Mucosa of descending colon (tissue), 3 donors: ENCODE measurements at places on chromosomes 13 and 19. TPM values are rescaled to one million over a fixed set of nuclear protein-coding genes. Genes with fewer than 3 reads are reported as not detected.

Gene KLK15
- total RNA-seq = 0.92 TPM

Gene MADCAM1
- 4.1 TPM for total RNA-seq

Gene ASF1B
- 21.7 TPM for total RNA-seq

Gene MPV17L2
- total RNA-seq = 6.7 TPM

GRCh38 chr19:47341734-47342133, 7.4 kb upstream of the DHX34 start:
- no peak for DNase-seq

- DNase-seq = no peak
Measured at GRCh38 chr13:41681587-41681986, 224.2 kb downstream of the RGCC start.

- DNase-seq = no peak
Measured at GRCh38 chr13:48398450-48399095, 14.3 kb downstream of the LPAR6 start.

- no peak for DNase-seq
Measured at GRCh38 chr13:83223546-83223945, 658.7 kb downstream of the SLITRK1 start.

Gene LGALS14
- not detected for total RNA-seq

Gene KLF1
- total RNA-seq = not detected

Gene ADPRHL1
- total RNA-seq = 9.2 TPM

DNA sequence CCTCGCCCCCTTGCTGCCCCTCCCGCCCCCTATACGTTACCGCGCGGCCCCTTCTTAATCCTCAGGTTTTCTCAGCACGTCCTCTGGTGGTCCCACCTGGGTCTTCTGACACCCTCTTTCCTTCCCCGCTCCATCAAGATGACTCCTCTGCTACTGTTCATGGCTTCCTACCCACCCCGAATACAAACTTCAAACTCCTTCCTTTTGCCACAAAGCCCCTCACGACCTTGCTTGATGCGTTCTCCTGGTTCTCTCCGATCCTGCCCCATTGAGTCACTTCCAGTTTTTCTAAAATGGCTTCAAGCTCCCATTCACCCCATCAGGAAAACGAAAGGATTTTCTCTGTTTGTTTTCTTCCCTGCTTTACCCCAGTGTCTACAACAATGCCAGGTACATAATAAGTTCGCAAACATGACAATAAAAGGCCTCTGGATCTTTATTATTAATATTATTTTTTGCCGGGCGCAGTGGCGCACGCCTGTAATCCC, 734 bp upstream of the SERTAD3 start:
- DNase-seq = no peak

- DNase-seq = no peak
Measured at GRCh38 chr13:49629947-49630346, 1.6 kb downstream of the ARL11 start.

GRCh38 chr13:78465250-78465649, 138.1 kb downstream of the POU4F1 start:
- no peak for DNase-seq

Gene CERS4
- 3.1 TPM for total RNA-seq

DNA sequence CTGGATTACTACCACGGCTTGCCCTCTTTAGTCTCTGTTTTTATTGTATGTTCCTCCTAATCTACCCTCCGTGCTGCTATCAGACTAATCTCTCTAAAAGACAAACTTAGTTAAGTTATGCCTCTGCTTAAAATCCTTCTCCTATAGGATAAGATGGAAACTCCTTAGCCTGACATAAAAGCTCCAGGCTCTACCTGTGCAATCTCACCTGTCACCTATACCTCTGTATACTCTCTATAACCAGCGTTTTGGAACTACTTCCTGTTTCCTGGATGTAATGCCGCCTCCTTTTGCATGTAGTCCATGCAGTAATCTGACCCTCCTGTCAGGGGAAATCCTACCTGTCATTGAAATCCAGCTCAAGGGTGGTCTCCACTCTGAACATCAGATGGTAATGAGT, 41.2 kb downstream of the OLFM4 start:
- no peak for DNase-seq

GRCh38 chr19:46944918-46945628, 74.6 kb upstream of the NPAS1 start:
- peak; percentile 62 for DNase-seq

Gene PODNL1
- total RNA-seq = 3.4 TPM

DNA sequence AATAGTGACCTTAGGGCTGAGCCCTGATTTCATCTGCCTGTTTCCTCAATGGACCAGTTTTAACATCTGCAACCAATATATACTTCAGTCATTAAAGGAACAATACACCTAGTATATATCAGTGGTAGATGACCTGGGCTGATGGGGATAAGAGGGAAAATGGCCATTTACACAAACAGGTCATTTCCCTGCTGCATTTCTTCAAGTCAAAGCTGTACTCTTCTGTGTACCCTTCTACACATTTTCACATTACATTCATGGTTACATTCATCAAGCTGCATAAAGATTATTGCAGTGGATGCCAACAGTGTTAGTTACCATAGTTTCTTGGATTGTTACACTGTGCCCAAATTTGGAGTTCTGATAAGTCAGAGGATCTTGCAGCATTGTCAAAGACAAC, 81.2 kb upstream of the RAP2A start:
- DNase-seq = no peak

DNA sequence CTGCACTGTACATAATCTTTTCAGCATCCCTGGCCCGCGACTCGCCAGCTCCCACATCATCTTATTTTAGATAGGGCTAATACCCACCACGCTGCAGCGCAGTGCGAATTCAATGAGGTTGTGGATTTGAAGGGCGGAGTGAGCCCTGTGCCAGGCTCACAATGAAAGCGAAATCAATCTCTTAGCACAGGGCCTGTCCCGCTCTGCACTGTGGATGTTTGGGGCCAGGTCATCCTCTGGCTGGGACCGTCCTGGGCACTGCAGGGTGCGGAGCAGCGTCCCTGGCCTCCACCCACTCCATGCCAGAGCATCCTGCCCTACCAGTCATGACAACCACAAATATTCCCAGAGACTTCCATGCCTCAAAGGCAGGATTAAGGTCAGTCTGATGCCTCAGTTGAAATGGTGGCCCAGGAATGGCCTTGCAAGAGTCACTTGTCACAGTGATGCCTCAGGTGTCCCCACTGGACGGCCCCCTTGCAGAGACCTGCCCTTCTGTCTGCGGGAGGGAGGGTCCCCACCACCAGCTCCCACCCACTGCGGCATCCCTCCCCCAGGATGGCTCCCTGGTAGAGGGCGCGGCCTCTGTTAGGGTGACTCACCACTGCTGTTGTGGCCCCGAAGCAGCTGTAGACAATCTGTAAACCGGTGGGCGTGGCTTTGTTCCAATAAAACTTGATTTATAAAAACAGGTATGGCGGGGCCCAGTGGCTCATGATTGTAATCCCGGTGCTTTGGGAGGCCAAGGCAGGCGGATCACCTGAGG, 5.6 kb downstream of the UHRF1 start:
- peak; percentile 90 for DNase-seq

DNA sequence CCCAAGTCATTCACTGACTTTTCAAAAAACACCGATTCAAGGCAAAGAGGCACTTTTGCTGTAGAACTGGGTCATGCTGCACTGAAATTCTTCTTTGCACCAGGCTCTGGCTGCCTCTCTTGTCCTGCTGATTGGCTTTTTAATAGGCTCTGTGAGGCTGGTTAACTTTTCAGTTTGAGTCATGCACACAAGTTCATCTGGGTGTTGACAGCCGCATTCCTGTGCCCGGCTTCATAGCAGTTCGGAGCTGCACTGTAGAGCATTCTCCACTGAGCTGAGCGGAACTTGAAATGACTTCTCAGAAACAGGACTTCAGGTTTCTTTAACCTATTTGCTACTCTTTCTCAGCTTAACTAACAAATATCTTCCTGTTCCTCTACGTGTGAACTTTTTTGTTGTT, 978.3 kb downstream of the UQCRFS1 start:
- DNase-seq = no peak

DNA sequence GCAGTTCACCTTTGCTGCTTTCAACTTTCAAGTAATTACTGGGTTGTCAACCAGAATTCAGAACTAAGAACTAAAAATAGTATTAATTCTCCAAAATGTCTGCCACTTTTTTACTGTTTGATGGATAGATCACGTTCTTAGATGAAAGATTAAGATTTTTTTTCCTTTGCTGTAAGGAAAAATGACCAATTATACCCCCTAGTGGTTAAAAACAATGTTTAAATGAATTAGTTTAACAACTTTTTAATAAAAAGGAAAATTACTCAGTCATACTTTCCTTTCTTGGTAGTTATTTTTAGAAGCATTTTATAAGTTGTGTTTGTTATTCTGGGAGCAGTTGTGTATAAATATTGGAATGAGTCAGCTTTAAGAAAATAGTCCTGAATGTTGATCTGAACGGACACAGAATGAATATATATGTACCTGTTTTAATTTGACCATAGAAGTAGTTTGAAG, 4.6 kb downstream of the TM9SF2 start:
- no peak for DNase-seq

DNA sequence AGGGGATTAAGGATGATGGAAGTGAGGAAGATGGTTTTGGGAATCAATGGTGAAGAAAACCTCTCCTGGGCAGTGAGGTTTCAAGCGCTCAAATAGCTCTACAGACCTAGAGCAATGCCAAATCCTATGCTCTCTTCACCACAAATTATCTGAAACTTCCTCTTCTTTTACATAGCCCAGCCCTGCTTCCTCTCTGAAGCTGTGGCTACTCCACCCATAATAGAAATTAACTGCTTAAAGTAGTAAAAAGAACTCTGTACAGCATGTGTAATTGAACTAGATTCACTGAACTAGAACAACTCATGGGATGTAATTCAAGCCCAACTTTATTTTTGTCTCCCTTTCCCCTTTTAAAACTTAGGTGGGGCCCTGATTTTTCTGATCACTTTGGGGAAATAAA, 20.4 kb upstream of the IFT88 start:
- DNase-seq = no peak

- no peak for DNase-seq
Measured at GRCh38 chr19:50158577-50158976, 4.5 kb downstream of the IZUMO2 start.

Gene ZNF841
- total RNA-seq = 20.1 TPM

Gene TUBB4A
- total RNA-seq = 14.6 TPM

Gene CEACAM20
- not detected for total RNA-seq

Gene ADGRL1
- 29.2 TPM for total RNA-seq

Gene NANOS3
- not detected for total RNA-seq

DNA sequence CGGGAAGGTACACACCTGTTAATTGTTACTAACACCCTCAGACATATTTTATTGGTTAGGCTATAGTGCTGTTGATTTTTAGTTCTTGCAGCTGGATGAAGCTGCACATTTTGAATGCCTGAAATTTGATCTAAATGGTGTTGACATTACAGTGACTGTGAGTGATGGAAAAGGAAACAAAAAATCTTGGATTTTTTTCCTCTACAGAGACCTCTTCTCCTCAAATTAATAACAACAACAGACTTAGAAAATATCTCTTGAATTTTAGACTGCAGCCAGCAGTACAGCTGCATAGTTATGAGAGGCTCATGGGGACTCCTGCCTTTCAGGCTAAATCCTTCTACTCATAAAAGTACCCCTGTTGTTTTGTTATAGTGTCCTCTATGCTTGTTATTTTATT, 500.5 kb upstream of the SPRY2 start:
- no peak for DNase-seq

GRCh38 chr19:17332677-17333581, 1.7 kb downstream of the ANO8 start:
- no peak for DNase-seq

Gene KANK3
- 10.1 TPM for total RNA-seq

GRCh38 chr19:10102787-10103236, 334 bp upstream of the ANGPTL6 start:
- DNase-seq = peak; percentile 65

DNA sequence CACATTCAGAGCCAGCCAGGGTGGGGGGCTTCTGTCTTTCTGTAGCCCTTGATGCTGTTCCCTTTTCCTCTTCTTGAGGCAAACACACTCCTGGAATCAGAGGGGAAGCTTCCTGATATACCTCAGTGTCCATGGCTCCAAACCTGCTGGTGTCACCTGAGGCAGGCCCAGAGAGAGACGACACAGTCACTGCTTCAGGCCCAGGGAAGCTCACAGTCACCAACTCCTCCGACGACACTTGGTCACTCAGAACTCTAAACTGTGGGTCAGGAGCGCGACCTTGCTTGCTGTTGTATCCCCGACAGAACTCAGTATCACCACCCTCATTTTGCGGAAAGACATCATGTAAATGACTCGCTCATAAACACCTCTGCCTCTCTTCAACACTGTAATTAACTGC, 1.1 kb downstream of the ATP13A1 start:
- DNase-seq = no peak

DNA sequence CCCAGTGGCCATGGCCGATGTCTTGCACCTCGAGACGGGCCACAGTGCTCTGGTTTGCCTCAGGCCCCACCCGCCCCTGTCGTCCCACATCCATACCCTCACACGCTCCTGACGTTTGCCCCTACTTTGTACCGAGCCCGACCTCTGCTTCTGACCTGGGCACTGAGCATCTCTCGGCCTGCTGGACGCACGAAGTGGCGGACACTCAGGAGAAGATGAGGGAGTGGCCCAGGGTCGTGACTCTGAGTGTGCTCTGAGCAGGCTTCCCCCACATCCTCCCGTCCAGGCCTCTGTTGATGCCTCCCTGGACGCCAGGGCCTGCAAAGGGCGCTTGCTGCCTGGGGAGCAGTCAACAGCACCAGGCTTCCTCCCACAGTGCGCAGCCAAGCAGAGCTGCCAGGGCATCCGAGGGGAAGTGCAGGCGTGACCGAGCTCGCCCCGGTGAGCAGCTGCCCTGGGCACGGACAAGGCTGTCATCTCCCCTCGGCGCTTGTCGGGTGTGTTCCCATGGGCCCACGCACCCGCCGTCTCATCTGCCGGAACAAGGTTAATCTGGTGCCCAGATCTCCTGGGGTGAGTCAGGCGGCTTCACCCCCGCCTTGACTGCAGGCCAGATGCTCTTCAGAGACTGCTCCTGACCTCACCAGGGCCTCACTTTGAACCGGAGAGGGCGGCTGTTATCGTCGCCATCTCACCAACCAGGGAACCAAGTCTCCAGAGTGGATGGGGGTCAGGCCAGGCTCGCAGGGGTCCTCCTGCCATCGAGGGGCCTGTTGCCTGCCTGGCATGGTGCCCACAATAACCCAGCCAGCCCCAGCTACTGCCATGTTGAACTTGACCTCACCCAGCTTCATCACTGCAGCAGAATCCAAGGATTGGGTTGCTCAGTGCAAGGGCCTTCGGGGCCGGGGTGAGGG, 27.2 kb downstream of the COMP start:
- no peak for DNase-seq

Gene ZNF878
- total RNA-seq = 0.26 TPM

DNA sequence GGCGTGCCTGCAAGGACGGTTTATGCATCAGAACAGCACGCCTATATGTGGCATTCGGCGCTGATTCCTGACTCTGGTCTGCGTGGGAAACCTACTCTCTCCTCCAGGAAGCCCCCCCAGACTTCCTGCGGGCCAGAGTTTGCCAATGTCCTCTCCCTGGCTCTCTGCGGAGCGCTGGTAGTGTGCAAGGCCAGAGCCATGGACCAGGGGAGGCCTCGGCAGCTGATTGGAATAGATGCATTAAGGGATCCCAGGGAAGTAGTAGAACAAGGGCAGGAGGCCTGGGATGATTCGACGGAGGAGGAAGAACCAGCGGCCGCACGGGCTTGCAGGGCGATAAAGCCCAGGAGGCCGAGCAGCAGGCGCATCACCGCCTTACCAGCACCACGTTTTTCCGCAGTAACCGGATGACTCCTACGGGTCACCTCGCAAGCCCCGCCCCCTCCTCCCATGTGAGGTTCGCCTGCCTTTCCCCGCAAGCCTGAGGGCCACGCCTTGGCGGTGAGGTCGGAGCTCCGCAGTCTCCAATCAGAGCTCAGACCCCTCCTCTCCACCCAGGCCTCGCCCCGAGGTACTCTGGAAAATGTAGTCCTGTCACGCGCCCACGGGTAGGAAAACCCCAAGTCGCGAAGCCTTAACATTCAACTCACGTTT, 5.0 kb downstream of the CLEC11A start:
- DNase-seq = peak; percentile 40
